Suppressor macrophage treated with lipopolysaccharide for 1 hour (primary cell): ENCODE measurements at places on chromosomes 3 and 15.

GRCh38 chr15:97168704-97169475 is 791.6 kb upstream of the ARRDC4 start:
- DNase-seq, result no peak

GRCh38 chr3:66454464-66454859 is 46.4 kb downstream of the LRIG1 start:
- no peak for DNase-seq

- DNase-seq, result no peak
Measured at GRCh38 chr3:127407026-127407939, 119.4 kb upstream of the PRR20G start.

- DNase-seq, result no peak
Measured at GRCh38 chr3:5811016-5811415, 623.5 kb downstream of the EDEM1 start.

- no peak for DNase-seq
Measured at GRCh38 chr3:24043168-24043567, 98.1 kb downstream of the NR1D2 start.

- DNase-seq, result no peak
Measured at GRCh38 chr3:84727616-84728015, 231.2 kb upstream of the CADM2 start.

GRCh38 chr15:43522247-43522646 is 4.8 kb downstream of the MAP1A start:
- no peak for DNase-seq
